ENCODE measurements at places on chromosomes 7 and 10.

DNA sequence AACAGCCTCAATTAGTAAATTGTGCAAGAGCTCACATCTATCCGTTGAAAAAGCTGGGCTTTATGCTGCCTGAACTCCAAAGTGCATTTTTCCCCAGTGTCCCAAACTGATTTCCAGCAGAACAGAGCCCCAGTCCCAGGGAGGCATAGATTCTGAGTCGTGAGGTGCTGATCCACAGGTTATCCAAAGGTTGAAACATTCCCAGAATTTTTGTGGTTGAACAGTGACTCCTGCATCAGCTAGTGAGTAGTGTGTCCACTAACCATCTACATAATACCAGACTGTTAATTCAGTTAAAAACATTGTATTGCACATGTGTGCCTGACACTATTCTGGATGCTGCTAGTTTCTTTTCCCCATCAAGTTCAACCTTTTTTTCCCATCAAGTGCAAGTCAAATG, 761.5 kb downstream of the GATA3 start:
- DNase-seq: no peak

- no peak for DNase-seq
Measured at GRCh38 chr7:84017651-84018050, 176.9 kb downstream of the SEMA3A start.

GRCh38 chr7:16556359-16556758, 29.7 kb downstream of the LRRC72 start:
- DNase-seq: no peak

GRCh38 chr7:74174606-74175082, 488 bp downstream of the EIF4H start:
- no peak for DNase-seq
